CD8-positive, alpha-beta T cell (primary cell): ENCODE measurements at places on chromosomes 4 and X.
A peak's percentile ranks its signal among the peaks of the same experiment; 100 is the strongest.

GRCh38 chr4:158459085-158459820 is 62.4 kb upstream of the RXFP1 start:
- DNase-seq, result no peak

GRCh38 chr4:152283801-152284470 is 252.0 kb downstream of the FBXW7 start:
- no peak for DNase-seq

DNA sequence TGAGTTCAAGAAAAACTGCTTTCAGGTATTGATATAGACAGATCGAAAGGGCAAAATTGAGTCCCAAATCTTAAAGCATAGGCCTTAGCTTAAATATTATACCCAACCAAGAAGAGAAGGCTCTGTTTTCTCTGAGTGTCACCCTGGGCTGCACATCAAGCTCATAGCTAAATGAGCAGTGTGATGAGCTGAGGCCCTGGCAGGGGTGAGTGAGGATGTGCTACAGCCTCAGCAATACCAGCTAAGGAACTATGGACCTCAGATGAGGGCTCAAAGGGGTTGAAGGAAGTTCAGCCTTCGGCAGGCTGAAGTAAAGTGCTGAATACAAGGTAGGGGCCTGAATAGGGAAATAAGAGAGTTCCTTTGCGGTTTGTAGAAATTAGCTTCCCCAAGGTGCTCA is 79.3 kb downstream of the FAM114A1 start:
- DNase-seq, result no peak

GRCh38 chrX:152900937-152901445 is 3.1 kb downstream of the ZNF185 start:
- DNase-seq, result no peak

DNA sequence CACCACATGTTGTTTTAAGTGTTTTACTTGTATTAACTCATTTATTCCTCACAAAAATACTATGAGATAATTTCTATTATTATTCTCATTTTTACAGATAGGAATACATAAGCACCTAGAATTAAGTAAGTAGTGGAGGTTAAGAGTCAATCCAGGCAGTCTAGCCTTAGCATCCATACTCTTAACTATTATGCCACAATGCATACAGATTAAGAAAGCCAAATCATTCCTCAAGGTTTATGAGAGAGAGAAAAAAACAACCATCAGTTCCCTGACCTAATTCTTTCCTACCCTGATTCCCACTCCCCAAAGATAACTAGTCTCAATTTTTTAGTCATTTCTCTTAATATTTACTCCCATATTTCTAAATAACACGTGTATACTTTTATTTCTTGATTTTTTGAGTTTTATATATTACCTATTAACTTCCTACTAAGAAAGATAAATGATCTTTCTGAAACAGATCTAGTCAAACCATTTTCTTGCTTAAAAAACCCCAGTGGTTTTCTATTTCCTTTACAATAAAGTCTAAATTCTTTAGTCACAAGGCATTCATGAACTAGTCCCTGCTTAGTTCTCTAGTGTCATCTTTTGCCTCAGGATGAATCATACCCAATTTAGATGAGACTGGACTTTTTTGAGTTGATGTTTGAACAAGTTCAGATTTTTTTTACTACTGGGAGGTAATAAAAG is 16.0 kb downstream of the UBA6 start:
- DNase-seq, result no peak

DNA sequence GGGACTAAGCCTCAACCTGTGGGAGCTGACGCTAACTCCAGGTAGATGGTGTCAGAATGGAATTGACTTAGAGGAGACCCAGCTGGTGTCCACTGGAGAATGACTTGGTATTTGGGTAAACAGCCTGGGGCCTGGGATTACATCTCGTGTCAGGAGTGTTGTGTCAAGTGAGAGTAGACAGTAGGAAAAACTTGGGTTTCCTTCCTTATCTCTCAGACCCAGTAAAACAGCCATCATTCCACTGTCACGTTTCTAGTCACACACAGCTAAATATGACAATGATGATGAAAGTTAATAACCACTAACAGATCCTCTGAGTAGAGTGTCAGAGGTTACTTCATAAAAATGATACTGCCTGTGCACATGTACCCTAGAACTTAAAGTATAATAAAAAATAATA is 13.8 kb downstream of the ZNF674 start:
- no peak for DNase-seq

- no peak for DNase-seq
These were observed 20.3 kb upstream of the PDCL2 start for GRCh38 chr4:55612341-55612740.

- no peak for DNase-seq
These were observed 32.0 kb upstream of the STS start for GRCh38 chrX:7115557-7115956.

GRCh38 chr4:5041699-5042098 is 9.6 kb upstream of the STK32B start:
- no peak for DNase-seq

DNA sequence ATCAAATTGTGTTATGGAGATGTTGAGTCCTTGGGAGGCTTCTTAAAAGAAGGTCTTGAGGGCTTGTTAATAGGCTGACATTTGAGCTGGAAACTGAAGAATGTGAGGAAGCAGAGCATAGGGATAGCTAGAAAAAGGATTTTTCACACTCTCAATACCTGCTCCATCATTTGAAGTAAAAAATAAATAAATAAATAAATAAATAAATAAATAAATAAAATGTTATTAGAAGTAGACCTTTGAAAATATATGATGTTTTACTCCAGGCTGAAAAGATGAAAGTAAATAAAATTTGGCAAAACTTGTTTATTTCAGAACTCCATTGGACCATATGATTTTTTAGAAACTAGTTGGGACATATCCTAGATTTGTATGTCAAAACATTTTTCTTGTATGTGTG is 1757.8 kb upstream of the TENM3 start:
- DNase-seq, result no peak

GRCh38 chr4:27720010-27720766 is 859.5 kb downstream of the STIM2 start:
- no peak for DNase-seq

- no peak for DNase-seq
These were observed 45.5 kb downstream of the MID2 start for GRCh38 chrX:107871136-107871535.

- DNase-seq, result no peak
These were observed 2.4 kb upstream of the SETD7 start for GRCh38 chr4:139558235-139559088.

GRCh38 chrX:16479206-16479869 is 170.6 kb upstream of the S100G start:
- DNase-seq, result no peak

DNA sequence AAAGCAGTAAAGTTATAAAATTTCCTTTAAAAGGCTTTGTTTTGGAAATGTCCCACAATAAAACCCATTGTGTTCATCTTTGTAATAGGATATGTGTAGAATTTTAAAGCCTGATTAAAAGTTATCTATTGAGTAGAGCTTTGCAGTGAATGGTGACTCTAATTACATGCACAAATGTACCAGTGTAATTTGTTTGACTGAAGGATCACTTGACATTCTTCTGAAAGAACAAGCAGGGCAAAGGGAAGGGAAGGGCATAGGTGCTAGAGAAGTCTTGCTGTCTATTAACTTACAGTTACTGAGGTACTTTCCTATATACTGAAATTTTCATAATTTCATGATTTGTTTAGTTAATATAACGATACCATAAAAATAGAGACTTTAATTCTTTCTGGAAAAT is 70.8 kb downstream of the STIM2 start:
- no peak for DNase-seq

- DNase-seq, result no peak
These were observed 12.8 kb upstream of the SAT1 start for GRCh38 chrX:23770142-23770541.

- DNase-seq, result no peak
These were observed 25.6 kb upstream of the PRDM8 start for GRCh38 chr4:80171656-80172055.

GRCh38 chr4:2781911-2782310 is 11.0 kb upstream of the SH3BP2 start:
- peak; percentile 11 for DNase-seq

GRCh38 chr4:23429497-23429896 is 460.4 kb downstream of the PPARGC1A start:
- DNase-seq, result no peak

GRCh38 chrX:48737940-48738339 is 23.6 kb upstream of the GLOD5 start:
- DNase-seq, result no peak

- DNase-seq, result no peak
These were observed 30.2 kb downstream of the CLDN2 start for GRCh38 chrX:106950381-106950780.

DNA sequence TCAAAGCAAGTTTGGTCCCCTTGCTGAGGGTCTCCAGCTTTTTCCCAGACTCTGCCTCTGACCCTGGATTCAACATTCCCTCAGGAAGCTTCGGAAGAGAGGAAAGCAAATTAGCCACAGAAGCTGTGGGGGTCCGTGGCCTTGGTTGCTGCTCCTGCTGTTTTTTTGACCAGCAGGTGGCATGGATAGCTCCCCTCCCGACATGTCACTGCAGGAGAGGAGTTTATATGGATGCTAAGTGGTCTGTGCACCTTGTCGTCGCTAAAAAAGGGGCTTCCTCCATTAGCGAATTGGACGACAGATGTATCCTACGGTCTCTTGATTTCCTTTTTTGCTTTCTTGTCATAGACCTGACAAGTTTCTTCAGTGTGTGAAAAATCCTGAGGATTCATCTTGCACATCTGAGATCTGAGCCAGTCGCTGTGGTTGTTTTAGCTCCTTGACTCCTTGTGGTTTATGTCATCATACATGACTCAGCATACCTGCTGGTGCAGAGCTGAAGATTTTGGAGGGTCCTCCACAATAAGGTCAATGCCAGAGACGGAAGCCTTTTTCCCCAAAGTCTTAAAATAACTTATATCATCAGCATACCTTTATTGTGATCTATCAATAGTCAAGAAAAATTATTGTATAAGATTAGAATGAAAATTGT is 70.2 kb downstream of the CD38 start:
- DNase-seq, result no peak

- DNase-seq, result no peak
These were observed 99.6 kb upstream of the CCSER1 start for GRCh38 chr4:90027565-90027964.
